ENCODE measurements at places on chromosomes 3 and 15.

- no peak for DNase-seq
Measured at GRCh38 chr3:116815831-116816588, 106.4 kb downstream of the TUSC7 start.

DNA sequence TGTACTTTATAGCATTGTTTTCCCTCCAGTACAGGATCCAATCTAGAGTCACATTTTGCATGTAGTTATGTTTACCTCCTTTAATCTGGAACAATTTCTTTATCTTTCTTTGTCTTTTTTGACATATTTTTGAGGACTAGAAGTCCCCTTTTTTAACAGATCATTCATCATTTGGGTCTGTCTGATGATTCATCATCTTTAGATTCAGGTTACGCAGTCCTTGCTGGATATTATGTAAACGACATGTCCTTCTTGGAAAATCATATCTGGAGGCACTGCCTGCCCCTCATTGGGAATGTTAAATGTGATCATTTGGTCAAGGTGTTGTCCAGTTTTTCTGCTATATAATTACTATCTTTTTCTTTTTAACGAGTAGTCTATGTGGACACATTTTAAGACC lies 18.3 kb downstream of the TGM4 start:
- DNase-seq, result no peak

GRCh38 chr15:81281456-81281735 lies 42.5 kb downstream of the STARD5 start:
- no peak for DNase-seq

DNA sequence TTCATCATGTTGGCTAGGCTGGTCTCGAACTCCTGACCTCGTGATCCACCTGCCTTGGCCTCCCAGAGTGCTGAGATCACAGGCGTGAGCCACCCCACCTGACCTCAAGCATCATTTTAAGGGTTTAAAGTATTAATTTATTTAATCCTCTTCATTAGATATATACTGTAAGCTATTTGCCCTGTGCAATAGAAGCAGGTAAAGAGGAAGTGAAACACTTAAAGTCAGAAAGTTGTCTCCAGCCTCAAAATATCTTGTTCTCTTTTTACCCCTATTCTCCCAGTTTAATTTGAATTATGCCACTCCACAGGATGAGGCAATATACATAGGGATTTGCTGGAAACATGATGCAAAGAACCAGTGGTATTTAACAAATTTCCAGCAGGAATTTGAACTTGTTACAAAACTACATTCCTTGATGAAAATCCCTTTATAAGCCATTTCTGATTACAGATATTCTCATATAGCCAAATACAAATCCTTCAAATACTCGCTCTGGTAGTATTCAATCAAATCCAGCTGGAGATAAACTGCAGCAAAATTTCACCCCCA lies 2.0 kb downstream of the NDUFB5 start:
- no peak for DNase-seq

DNA sequence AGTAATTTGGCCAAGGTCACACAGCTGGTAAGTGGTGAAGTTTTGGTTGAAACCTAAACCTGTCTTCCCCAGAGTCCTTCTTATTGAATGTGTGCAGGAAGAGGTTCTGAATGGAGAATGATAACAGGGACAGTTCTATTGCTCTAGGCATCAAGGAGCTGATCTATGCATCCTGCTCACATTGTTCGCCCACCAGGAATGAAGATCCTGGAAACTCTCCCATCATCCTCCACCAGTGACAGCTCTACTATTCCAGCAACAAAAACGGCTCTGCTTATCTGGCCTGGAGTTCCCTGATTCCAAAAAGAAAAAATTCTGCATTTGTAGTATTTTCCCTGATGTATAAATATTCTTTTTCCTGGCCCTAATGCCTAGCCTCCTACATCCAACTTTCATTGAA lies 16.4 kb upstream of the TNFAIP8L3 start:
- no peak for DNase-seq
